Hepatocyte (in vitro differentiated cells): ENCODE measurements at places on chromosomes 4 and X. TPM values are rescaled to one million over a fixed set of nuclear protein-coding genes. Genes with fewer than 3 reads are reported as not detected.

EMD gene
- 61.0 and 65.7 TPM in 2 replicates for polyA plus RNA-seq

DNA sequence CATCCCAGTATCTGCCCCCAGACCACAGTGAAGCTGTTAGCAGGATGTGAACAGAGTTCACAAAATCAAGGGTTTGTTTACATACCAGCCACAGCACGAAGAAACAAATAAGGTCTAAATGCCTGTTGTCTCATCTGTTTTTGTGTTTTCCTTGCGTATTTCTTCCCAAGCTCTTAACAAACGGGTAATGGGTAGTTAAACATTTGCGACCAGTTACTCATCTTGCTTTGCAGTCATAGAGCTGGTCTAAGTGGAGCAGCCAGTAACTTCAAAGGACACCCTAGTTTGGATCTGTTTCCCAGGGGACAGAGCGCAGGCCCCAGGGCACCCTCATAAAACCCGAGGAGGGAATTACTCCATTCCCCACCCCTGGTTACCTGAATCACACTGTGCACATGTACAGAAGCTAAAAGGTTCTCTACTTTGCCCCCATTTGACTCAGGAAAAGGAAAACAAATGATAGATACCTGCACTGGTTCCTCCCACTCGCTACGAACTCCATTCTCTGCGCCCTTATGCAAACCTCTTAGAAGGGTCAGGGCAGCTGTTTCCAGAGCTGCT lies 68.8 kb downstream of the MAML3 start:
- peak; percentile 56 for DNase-seq

GRCh38 chr4:82398263-82398662 lies 24.5 kb upstream of the HNRNPD start:
- no peak for DNase-seq

DNA sequence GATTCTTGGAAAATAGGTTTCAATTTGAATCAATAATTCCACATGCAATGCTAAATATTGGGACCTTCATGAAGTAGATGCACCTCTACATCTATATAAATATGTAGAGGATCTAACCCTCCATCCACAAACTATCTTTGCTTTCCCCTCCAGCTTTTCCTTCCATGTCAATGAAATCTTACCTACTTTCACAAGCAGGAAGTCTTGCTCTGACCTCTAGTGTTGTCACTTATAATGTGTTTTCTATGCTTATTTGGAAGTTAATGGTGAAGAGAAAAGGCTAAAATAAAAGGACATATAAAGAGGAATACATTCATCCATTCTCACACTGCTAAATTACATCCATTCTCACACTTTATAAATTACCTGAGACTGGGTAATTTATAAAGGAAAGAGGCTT lies 472.7 kb upstream of the DIAPH2 start:
- DNase-seq, result no peak

- no peak for DNase-seq
Observed at GRCh38 chr4:17358241-17358640, 153.6 kb downstream of the QDPR start.

GRCh38 chr4:153804722-153805121 lies 15.8 kb upstream of the SFRP2 start:
- DNase-seq, result peak; percentile 70

XKRX gene
- polyA plus RNA-seq, result 1.0 and 1.1 TPM in 2 replicates

GRCh38 chr4:168735735-168736134 lies 238.9 kb downstream of the PALLD start:
- no peak for DNase-seq

GRCh38 chrX:68396953-68397352 lies 36.3 kb downstream of the OPHN1 start:
- no peak for DNase-seq

CFAP99 gene
- 0.09 TPM in 1 of 2 replicates, not detected in the other for polyA plus RNA-seq

EFHC2 gene
- polyA plus RNA-seq, result 0.51 and 1.3 TPM in 2 replicates

PSMD10 gene
- 47.5 and 61.2 TPM in 2 replicates for polyA plus RNA-seq

SSX1 gene
- polyA plus RNA-seq, result not detected in 2 replicates

- DNase-seq, result no peak
Observed at GRCh38 chr4:7607156-7607910, 172.6 kb upstream of the PSAPL1 start.

- DNase-seq, result no peak
Observed at GRCh38 chr4:43855283-43855682, 593.3 kb downstream of the KCTD8 start.

DNA sequence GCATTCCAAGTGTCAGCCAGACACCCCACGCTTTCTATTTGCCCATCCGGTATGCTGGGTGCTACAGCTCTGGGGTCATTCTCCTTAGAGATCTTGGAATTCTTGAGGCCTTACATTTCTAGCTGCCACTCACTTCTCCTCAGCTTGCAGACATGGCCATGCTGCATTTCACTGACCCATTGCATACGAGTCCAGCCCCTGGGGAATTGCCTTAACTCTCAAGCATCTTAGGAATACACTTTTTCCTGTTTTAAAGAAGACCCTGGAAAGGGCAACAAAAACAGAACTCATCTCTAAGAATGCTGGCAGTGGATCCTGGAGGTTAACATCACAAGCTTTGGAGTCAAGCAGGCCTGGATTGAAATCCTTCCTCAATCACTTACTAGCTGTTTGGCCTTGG lies 122.0 kb upstream of the LNX1 start:
- DNase-seq, result no peak

- DNase-seq, result no peak
Observed at GRCh38 chr4:31645236-31645635, 925.1 kb downstream of the PCDH7 start.

DNA sequence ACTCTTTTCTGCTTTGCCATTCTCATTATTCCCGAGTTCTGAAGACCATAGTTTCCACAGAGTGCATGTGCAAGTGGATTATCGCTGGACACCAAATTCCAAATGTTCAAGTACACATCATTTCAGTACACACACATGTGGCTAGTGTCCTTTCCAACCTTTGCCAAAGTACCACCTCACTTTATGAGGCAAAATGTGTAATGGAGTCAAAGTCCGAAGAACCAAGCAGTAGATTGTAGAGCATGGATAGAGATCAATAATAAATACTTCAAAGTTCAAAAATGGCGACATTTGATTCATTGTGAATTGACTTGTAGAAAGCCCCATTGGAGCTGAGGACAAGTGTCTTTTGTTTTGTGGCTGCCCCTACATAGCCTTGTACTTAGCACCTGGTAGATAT lies 115.6 kb downstream of the TMEM164 start:
- DNase-seq, result no peak
